ENCODE measurements at places on chromosomes 13 and 19. TPM values are rescaled to one million over a fixed set of nuclear protein-coding genes. Genes with fewer than 3 reads are reported as not detected.

GRCh38 chr13:110965038-110965754, 50.3 kb upstream of the ANKRD10 start:
- no peaks in the 10 kb centered on the region for H3K27me3 ChIP-seq
- no peak overlapping the region for H3K27ac ChIP-seq
- no peaks in the 10 kb centered on the region for H3K4me1 ChIP-seq
- H3K4me3 ChIP-seq = no peak overlapping the region

DNA sequence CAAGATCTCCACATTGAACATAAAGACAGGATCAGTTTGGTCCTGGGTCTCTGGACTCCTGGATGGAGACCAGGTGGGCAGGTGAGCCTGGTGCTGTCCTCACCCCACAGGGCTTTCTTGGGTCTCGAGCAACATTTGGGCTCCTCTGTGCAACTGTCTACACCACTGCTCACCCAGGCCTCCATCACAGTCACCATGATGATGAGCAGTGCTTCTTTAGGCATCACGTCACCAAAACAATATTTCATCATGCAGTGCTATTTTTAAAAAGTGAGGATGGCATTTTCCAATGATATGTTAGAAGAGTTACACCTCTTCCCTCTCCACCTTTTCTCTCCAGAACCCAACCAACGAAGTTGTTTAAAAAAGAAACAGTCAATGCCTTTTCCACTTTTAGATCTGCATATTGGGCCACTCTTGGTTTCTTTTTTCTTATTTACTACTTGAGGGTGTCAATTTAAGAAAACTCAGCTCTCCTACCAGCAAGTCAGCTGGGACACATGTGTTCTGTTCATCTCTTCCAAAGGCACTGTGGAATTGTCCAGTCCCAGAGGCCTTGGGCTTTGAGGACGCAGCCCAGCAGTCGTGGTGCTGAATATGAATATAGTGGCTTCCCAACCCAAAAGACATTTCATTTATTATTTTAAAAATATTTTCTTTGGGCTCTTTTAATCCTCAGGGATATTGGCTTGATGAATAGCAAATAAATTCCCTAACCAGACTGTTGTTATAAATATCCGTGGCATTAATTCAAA, 405.7 kb downstream of the KCNRG start:
- peak overlapping the region; percentile 74 for H3K27ac ChIP-seq
- H3K4me3 ChIP-seq = no peak overlapping the region
- H3K36me3 ChIP-seq = no peaks in the 10 kb centered on the region
- H3K27me3 ChIP-seq = no peaks in the 10 kb centered on the region

GRCh38 chr13:51440381-51440780, 12.5 kb downstream of the INTS6 start:
- H3K4me1 ChIP-seq = peaks cover 13% of the 10 kb centered on the region
- no peak for DNase-seq
- H3K36me3 ChIP-seq = no peaks in the 10 kb centered on the region
- H3K27ac ChIP-seq = no peak overlapping the region
- no peak overlapping the region for H3K4me3 ChIP-seq

DNA sequence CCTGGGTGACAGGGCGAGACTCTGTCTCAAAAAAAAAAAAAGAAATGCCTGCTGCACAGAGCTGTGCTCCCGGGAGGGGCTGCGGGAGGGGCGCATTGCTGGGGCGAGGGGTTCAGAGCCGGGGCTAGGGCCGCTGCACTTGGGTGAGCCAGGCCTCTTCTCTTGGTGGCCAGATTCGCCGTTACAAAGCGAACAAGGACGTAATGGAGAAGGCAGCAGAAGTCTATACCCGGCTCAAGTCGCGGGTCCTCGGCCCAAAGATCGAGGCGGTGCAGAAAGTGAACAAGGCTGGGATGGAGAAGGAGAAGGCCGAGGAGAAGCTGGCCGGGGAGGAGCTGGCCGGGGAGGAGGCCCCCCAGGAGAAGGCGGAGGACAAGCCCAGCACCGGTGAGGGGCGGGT, 19.0 kb downstream of the PLIN4 start:
- H3K27ac ChIP-seq = no peak overlapping the region
- H3K27me3 ChIP-seq = no peaks in the 10 kb centered on the region
- no peak overlapping the region for H3K4me3 ChIP-seq
- H3K36me3 ChIP-seq = peaks cover 63% of the 10 kb centered on the region
- no peaks in the 10 kb centered on the region for H3K4me1 ChIP-seq

- DNase-seq = no peak
- peaks cover 95% of the 10 kb centered on the region for H3K27me3 ChIP-seq
- no peaks in the 10 kb centered on the region for H3K36me3 ChIP-seq
These were observed 14.9 kb downstream of the ZIC5 start for GRCh38 chr13:99956473-99957349.

DNA sequence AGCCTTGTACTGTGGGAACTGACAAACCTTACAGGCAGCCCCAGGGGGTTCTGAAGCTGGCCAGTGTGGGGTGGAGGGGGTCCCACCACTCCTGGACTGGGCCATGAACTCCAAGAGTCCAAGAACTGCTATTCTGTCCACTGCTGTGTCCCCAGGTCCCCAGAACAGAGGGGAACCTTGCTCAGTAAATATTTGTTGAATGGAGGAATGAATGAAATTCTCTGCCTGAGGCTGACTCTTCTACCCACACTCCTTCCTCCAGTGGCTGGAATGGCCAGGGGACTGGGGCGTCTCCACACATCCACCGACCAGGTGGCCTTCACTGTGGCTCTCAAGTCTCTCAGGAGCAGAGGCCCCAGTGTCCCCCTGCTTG, 11.6 kb downstream of the WIZ start:
- peaks cover 4% of the 10 kb centered on the region for H3K36me3 ChIP-seq
- H3K4me3 ChIP-seq = no peak overlapping the region
- peaks cover 8% of the 10 kb centered on the region for H3K4me1 ChIP-seq
- no peaks in the 10 kb centered on the region for H3K27me3 ChIP-seq

- no peak overlapping the region for H3K27ac ChIP-seq
- no peak overlapping the region for H3K4me3 ChIP-seq
- DNase-seq = no peak
- H3K27me3 ChIP-seq = no peaks in the 10 kb centered on the region
- no peaks in the 10 kb centered on the region for H3K4me1 ChIP-seq
- H3K36me3 ChIP-seq = no peaks in the 10 kb centered on the region
These were observed 47.0 kb upstream of the DIAPH3 start for GRCh38 chr13:60210510-60211330.

DNA sequence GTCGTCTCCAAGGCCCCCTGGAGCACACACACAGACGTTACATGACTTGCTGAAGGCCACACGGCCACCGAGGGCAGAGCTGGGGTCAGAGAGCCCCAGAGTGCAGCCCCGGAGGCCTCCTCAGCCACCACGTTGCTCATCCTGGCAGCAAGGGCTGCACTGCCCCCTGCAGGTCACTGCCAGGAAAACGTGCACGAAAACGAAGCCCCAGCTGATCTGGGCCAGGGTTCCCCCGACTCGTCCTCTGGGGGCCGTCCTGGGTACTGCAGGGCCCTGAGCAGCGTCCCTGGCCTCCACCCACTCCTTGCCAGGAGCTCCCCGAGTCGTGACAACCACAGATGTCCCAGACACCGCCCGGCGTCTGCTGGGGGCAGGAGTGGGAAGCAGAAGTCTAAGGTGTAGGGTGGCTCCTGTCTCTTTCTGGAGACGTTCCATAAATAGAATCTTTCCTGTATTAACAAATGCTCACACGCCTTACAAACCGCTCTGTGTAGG, 3.4 kb downstream of the TPGS1 start:
- DNase-seq = no peak
- no peaks in the 10 kb centered on the region for H3K27me3 ChIP-seq
- peaks cover 25% of the 10 kb centered on the region for H3K4me1 ChIP-seq
- H3K27ac ChIP-seq = peak overlapping the region; percentile 71

- no peak overlapping the region for H3K27ac ChIP-seq
- no peak overlapping the region for H3K4me3 ChIP-seq
- H3K4me1 ChIP-seq = no peaks in the 10 kb centered on the region
- DNase-seq = no peak
These were observed 87.7 kb downstream of the SGCG start for GRCh38 chr13:23268441-23268840.

DNA sequence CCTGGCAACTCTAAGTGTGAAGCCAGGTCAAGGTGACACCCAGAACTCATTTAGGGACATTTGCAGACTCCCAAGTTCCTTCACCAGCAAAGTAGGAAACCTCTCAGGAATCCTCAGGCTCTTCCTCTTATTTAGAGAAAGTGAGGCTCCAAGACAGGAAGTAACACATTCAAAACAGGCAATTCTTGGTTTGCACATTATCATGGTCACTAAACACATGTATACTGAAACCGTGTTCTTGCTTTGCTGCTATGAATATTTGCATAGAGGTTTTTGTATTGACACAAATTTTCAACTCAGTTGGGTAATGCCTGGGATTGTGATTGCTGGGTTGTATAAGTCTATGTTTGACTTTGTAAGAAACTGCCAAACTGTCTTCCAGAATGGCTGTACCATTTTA, 13.2 kb upstream of the URI1 start:
- H3K4me1 ChIP-seq = no peaks in the 10 kb centered on the region
- H3K27ac ChIP-seq = no peak overlapping the region
- DNase-seq = no peak
- H3K36me3 ChIP-seq = no peaks in the 10 kb centered on the region
- no peaks in the 10 kb centered on the region for H3K27me3 ChIP-seq
- H3K4me3 ChIP-seq = no peak overlapping the region

GRCh38 chr19:31261603-31262212, 87.5 kb downstream of the TSHZ3 start:
- no peak overlapping the region for H3K4me3 ChIP-seq
- peaks cover 36% of the 10 kb centered on the region for H3K27me3 ChIP-seq
- DNase-seq = no peak
- no peaks in the 10 kb centered on the region for H3K36me3 ChIP-seq
- H3K4me1 ChIP-seq = peaks cover 13% of the 10 kb centered on the region
- no peak overlapping the region for H3K27ac ChIP-seq

DLEU7 gene
- 0.24 TPM for total RNA-seq
